ENCODE measurements at places on chromosomes 3 and 15.

- no peak for DNase-seq
Measured at GRCh38 chr15:71271327-71271726, 156.1 kb downstream of the THSD4 start.

DNA sequence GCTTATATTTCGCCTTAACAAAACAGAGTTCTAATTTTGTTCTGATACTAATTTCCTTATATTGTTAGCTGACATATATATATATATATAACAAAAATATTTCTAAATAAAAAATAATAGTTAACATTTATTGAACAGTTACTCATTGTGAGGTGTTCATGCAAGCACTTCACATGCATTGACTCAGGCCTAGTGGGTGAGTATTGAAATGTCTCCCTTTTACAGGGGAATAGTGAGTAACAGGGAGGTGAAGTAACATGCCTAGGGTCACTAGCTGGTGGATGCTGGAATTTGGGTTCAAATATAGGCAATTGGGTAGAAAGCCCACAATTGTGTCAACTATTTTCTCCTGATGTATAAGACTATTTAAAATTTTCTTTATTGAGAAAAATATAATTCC lies 102.6 kb upstream of the ZPLD1 start:
- no peak for DNase-seq

DNA sequence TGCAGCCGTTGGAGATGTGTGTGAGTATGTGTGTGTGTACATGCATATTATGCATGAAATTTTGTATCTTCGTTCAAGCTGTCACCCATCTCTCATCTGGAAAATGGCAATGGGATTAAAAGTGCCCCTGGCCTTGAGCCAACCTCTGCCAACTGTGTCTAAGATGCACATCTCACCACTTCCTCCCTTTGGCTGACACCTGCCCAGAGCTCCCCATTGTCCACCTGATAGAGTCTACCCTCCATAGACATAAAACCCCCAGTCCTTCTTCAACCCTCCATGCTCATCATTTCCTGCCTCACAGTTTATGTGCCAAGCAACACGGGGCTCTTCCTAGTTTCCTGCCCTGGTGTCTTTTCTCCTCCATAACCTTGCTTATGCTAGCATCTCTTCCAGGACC lies 187.5 kb upstream of the HES1 start:
- DNase-seq: no peak

DNA sequence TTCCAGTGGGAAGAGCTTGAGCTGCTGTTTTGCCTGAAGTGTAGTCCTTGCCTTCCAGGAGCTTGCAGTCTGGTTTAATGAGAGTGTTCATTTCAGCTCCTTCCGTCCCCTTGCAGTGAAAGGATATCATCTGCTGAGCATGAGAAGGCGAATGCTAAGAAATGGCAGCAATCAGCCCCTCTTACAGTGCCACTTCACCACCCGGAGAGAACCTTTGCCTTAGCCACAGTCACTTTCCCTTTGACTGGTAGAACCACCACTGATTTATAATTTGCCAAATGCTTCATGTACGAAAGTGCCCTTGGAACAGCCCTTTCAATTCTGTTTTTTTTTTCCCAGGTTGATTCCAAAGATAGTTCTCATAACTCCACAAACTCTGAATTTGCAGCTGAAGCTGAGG lies 11.5 kb downstream of the TATDN2 start:
- DNase-seq: no peak

DNA sequence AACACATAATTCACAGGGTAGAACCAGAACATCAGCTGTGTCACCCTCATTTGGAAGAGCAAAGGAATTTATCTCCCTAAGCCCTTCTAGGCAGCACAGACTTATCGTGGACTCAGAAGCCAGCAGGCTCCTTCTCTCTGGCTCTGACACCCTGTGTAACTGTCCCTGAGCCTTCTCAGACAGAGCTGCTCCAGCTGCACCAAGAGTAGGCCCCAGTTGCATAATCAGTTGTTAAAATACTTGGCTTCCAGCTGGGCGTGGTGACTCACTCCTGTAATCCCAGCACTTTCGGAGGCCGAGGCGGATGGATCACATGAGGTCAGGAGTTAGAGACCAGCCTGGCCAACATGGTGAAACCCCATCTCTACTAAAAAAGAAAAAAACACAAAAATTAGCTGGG lies 49.4 kb upstream of the ACVR2B start:
- DNase-seq: no peak

Data from GM06990 (cell line).